AG08395 (cell line): ENCODE measurements at places on chromosomes 7 and 10.

DNA sequence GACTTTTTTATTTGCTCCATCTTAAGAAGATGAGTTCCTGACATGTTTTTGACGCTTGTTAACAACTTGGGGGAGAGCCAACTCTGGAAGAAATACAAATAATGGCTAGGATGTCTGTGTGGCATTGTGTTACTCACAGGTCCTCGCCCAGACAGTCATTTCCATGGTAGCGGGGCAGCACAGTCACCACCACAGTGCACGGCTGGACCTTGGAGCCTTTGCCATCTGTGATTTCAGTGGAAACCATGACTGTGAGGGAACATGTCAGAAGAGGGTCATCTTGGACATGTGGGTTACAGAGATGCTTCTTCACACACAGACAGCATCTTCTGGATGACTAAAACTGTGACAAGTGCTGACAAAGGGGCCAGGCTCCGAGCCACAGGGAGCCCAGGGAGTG lies 74.5 kb downstream of the PKD1L1 start:
- peak; percentile 63 for DNase-seq

DNA sequence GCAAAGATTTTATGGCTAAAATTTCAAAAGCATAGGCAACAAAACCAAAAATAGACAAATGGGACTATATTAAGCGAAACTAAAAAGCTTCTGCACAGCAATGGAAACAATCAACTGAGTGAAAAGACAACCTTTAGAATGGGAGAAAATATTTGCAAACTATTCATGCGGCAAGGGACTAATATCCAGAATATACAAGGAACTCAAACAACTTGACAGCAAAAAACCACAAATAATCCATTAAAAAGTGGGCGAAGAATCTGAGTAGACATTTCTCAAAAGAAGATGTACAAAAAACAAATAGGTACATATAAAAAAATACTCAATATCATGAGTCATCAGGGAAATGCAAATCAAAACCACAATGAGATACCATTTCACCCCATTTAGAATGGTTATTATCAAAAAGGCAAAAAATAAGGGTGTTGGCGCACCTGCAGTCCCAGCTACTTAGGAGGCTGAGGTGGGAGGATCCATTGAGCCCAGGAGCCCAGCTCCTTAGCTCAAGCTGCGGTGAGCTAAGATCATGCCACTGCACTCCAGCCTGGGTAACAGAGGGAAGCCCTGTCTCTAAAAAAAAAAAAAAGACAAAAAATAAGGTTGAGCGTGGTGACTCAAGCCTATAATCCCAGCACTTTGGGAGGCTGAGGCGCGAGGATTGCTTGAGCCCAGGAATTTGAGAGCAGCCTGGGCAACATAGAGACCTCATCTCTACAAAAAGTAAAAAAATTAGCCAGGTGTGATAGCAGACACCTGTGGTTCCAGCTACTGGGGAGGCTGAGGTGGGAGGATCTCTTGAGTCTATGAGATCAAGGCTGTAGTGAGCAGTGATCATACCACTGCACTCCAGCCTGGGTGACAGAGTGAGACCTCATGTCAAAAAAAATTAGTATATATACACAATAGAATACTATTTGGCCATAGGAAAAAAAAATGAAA lies 4.2 kb upstream of the CCM2 start:
- DNase-seq: no peak

DNA sequence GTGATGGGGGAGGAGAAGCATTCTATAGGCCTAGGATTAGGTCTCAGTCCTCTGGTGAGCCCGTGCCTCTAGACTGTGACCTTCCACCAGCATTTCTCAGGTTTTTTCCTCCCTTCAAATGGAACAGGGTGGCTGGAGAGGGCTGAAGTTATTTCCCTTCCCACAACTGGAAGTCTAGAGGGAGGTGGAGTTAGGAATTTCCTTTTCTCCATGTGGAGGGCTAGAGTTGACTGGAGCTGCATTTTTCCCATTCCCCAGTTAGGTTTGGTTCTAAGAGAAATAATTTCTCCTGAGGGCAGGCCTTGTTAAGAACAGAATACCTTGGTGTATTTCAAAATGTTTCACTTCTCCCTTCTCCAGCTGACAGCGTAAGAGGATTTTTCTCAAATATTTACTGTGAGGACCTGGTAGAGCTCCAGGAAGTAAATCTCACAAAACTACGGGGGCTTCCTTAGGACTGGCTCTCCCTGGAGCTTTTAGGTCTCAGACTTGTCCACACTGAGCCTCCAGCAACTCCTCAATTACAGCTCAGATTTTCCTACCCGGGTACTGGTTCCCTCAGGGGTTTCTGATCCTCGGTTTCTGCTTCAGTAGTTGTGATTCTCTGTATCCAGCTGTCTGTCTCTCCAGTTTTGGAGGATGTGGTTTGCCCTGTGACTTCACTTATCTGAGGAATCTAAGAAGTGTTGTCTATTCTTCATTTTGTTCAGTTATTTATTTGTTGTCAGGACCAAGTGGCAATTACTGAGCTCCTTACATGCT lies 6.0 kb upstream of the REEP3 start:
- DNase-seq: peak; percentile 45

- no peak for DNase-seq
Observed at GRCh38 chr7:30880941-30881340, 30.7 kb upstream of the AQP1 start.

DNA sequence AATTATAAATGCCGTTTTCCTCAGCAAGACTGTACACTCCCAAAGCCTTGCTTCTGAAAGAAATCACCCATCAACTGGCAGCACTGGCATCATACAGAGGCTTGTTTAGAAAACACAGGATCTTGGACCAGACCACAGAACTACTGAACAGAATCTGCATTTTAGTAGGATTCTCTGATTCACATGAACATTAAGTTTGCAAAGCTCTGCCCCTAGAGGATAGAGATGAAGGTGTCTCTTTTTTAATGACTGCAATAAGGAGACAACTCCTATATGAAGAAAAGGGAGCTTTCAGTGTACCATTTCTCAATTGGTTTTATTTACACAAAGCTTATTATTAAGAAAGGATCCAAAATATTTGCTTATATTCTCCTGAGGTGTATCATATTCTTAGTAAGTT lies 172.7 kb downstream of the AGMO start:
- no peak for DNase-seq

DNA sequence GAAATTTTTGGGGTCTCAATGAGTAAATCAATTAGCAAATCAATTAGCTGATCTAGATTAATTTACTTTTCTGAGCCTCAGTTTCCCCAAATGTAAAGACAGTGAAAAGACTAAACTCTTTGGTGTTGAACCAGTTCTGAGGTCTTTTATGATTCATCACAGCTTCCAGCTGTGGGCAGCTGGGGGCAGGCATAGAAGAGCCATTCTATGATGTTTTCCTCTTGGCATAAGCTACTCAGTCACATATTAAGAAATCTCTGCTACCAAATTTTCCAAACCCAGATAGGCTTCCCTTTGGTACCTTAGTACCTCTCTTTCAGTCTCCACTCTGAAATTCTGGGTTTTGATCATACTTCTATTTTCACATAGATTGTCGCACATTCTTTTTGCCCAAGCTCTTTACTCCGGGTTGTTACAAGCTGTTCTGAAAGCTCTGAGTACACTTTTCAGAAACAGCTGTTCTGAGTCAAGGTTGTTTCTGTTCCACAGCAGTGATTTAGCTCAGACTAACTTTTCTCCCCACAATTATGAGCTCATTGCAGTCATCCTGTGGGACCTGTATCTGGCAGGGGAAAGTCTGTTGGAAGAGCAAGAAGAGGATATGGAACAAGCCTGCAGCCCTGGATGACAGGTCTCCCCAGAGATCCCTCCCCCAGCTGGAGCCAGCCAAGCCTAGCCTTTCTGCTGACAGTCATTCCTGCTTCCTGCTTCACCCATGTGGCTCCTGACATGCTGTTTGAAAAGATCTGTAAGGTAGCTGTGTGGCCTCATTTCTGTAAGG lies 599.6 kb upstream of the GHITM start:
- DNase-seq: peak; percentile 32

GRCh38 chr7:100053215-100053614 lies 3.6 kb downstream of the ZSCAN21 start:
- peak; percentile 80 for DNase-seq

DNA sequence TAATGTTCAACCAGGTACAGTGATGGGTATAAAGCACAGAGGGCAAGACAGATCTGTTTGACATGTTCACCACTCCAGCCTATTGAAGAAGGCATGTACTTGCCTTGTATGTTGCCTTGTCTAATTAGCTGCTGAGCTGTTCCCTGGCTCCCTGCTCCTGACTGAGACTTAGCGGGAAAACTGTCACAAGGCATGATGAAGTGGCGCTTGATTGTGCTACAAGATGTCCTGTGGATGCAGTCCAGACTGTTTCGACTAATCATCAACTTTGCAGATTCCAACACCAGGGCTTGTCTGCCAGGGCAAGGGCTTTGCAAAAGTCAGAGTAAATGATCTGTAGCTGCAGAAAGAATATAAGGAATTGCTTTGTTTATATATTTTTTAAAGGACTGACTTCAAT lies 136.2 kb upstream of the NRBF2 start:
- DNase-seq: no peak

GRCh38 chr10:31288001-31288400 lies 31.0 kb upstream of the ZEB1 start:
- peak; percentile 43 for DNase-seq

GRCh38 chr7:81934596-81935301 lies 164.9 kb upstream of the HGF start:
- no peak for DNase-seq

DNA sequence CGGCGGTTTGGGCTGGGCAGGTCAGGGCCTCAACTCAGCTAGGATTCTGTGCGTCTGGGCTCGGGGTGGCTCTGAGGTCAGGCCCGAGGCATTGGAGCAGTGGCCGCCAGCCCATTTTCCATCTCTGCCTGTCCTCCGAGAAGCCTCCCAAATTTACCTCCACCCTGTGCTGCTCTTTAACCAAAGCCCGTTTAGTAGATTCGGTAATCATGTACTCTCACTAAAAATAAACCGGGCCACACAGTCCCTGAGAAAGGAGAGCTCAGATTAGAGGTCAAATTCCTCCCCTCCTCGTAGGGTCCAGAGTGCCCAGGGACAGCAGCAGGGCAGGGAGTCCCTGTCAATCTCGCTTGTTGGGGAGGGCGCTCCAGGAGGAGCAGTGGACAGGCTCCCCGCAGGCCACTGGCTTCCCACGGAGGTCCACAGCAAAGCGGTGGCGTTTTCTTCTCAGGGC lies 88.7 kb upstream of the CHST15 start:
- DNase-seq: no peak

DNA sequence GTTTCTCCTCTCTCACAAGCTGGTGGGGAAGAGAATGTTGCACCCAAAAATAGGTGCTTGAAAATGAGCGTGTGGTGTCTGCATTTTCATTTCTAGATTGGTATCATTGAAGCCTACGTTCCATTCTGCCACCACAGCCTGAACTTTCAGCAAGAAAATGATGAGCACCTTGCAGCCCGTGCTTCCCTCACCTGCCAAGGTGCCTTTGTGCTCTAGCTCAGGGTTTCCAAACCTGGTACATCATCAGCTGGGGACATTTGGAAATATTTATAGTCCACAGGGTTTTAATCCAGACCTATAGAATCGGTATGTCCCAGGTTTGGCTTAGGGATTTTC lies 701.2 kb downstream of the AUTS2 start:
- no peak for DNase-seq

GRCh38 chr7:149245244-149245643 lies 5.8 kb downstream of the ZNF212 start:
- no peak for DNase-seq

GRCh38 chr7:124652237-124652636 lies 113.4 kb downstream of the GPR37 start:
- DNase-seq: peak; percentile 61

- peak; percentile 94 for DNase-seq
Observed at GRCh38 chr7:157309988-157310668, 26.7 kb upstream of the DNAJB6 start.

GRCh38 chr10:72660220-72660619 lies 31.7 kb upstream of the MCU start:
- no peak for DNase-seq

DNA sequence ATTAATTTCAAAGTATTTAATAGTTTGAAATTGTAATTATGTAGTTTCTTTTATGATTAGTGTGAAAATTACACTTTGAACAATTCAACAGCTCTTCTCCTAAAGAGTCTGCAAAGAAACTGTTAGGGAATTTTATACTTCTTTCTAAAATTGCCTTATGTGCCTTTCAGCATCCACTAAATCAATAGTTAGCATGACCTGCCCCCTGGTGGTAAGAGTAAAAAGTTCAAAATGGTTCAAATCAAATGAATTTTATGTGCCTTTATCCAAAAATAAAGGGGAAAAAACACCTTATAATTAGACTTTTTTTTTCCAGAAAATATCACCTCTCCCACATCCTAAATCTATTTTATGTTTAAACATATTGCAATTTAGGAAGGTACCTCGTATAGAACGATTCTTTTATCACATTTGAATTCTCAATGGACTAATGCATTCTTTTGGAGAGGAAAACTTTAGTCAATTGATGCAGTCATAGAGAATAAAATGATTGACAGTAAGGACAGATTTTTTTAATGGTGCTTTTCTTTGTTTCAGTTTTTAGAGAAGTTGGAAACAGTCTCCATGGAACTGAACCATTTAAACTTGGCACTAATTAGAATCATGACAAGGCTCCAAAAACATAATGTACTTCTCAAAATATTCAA lies 163.7 kb downstream of the SEMA3D start:
- peak; percentile 35 for DNase-seq

- no peak for DNase-seq
Observed at GRCh38 chr10:87626422-87626892, 33.2 kb upstream of the PAPSS2 start.

DNA sequence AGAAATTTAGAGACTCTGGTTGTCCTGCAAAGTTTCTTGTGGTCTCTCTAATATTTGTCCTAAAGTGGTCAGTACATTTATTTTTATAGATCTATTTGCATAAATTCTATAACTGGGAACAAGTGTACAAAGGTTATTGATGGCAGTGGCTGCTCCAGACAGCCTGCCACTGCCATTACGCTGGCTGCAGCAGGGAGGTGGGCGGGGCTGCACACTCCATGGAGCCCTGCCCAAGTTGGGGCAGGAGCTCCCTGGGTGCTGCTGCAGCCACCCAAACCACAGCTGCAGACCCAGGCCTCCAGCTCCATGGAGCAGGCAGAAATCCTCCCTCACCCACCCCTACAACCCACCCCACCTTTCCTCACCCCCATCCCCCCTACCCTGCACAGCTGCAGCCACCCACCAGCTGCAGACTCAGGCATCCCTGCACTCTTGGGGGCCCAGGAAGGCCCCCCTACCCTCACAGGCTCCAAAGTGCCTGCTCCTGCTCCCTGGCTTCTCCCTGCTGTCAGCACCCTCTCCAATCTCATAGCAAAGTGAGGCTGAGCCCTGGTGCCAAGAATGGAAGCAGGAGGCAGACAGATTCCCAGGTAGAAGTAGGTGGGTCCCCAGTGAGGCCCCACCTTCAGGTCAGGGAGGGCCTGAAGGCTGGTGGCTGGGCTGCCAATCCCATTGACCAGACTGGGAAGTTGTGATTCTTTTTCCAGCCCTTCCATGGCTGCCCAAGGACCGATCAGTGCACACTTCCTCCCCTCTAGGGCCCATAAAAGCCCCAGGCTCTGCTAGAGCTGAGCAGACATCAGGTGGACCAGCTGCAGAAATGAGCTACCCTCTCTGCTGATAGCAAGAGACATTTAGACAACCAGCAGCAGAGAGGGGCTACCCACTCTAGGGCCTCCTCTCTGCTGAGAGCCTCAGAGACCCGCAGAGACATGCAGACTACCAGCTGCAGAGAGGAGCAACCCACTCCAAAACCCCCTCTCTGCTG lies 4.8 kb upstream of the CYP3A43 start:
- DNase-seq: no peak
